Fibroblast of upper back skin (primary cell): ENCODE measurements at places on chromosomes 7 and 10.
A peak's percentile ranks its signal among the peaks of the same experiment; 100 is the strongest.

GRCh38 chr7:28811008-28811407, 147.1 kb downstream of the TRIL start:
- DNase-seq: no peak

DNA sequence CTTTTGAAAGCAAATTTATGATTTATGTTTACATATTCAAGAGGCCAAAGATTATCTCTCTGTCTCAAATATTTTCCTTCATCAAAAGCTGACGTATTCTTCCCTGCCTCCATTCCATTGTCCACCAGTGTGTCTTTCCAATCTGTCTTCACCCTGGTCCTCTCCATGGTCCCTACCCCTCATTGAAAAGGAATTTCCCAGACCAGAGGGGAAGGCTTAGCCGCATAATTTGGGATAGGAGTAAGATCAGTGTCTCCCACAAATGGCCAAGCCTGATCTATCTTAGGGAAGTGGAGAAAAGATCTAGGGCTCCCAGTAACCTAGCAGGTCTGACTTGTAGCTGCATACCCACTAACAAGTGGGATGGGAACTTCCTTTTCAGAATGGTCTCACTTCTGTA, 46.3 kb upstream of the ZNF800 start:
- DNase-seq: peak; percentile 14

DNA sequence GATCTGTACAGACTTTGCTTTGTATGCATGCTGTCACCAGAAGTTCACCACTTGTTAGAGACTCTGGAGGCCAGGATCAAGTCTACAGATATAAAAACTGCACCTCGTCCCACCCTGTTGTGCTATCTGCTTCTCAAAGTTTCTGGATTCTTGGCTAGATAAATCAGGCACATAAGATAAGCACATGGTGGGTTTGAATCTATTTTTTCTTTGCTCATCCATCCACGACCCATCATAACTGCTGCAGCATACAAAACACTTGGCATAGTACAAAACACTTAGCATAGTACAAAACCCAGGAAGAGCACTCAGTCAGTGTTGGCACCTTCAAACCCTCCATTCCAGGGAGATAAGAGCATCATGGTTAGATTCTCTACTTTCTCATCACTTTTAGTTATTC, 42.4 kb upstream of the ANKRD1 start:
- no peak for DNase-seq

DNA sequence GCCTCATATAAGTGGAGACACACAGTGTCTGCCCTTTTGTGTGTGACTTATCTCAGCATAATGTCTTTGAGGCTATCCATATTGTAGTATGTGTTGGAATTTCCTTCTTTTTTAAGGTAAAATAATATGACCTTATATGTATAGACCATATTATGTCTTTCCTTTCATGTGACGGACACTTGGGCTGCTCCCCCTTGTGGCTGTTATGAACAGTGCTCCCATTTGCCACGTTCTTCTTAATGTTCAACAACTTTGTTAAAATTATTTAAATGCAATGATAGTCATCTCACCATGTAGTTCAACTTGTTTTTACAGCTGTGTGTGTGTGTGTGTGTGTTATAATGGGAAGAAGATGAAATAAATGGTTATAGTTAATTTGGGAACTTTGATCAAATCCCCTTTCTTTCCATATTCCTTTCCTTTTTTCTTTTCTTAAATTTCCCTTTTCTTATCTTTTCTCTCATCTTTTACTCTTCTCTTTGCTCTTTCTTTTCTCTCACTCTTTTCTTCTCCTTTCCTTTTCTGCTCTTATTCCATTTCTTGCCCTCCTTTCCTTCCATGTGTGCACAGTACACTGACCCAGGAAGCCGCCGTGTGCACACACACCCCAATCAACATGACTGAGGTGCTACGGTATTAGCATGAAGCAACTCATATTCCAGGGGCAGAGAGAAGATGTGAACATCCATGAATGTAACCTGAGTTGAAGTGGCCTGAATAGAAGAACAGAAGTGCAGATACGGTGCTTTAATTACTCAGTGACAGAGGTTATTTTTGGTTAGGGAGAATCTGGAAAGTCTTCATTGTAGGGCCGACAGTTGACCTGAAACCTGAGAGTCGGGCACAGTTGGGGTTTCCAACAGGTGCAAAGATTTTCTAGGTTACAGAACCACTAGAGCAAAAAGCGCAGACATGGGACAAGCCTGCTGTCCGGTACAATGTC, 596.6 kb downstream of the SDK1 start:
- DNase-seq: peak; percentile 55

GRCh38 chr10:95264227-95265051, 26.4 kb downstream of the PDLIM1 start:
- DNase-seq: no peak

- peak; percentile 96 for DNase-seq
Measured at GRCh38 chr10:16887565-16887964, 70.3 kb upstream of the RSU1 start.

DNA sequence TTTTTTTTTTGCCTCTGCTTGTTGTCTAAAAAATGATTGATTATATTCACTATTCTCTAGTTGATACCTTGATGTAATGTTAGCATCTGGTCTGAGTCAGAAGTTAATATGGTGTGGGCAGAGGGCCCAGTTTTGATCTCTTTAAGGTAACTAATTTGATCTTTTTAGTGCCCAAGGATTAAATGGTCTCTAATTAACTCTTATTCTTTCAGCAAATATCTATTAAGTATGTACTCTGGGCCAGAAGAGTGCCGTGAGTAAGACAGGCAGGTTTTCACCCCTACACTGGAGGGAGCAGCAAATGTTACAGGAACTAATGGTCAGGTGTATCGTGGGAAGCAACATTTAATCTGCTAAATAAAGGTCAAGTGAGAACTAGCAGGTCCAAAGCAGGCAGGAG, 144.6 kb upstream of the COL1A2 start:
- no peak for DNase-seq

- DNase-seq: no peak
Measured at GRCh38 chr7:99631295-99632109, 14.8 kb downstream of the ZSCAN25 start.

GRCh38 chr10:90822508-90822907, 35.3 kb downstream of the HTR7 start:
- no peak for DNase-seq

DNA sequence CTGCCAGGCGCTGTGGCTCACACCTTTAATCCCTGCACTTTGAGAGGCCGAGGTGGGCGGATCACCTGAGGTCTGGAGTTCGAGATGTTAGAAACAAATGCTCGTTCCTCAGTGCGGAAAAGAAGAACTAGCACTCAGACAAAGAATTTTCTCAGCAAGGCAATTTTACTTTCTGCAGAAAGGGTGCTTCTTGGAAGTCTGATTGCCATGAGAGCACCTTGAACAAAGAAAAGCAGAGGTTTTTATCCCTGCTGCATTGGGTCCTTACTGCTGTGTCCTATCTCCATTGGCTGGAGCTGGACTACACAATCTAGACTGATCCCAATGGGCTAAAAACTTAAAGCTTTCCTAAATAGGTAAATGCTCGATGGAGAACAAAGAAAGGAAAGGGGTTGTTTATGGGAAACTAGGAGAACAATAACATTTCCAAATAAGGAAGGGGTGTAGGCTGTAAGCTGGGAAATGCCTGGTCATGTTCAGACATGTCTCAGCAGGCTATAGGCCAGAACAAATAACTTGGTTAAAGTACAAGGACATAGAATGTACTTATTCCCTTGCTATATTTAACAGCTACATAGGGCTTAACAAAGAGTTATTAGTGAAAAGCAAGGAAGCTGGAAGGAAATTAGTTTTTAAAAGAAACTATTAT, 26.1 kb upstream of the ACTR3B start:
- no peak for DNase-seq

GRCh38 chr7:136976504-136977251, 108.2 kb downstream of the CHRM2 start:
- DNase-seq: no peak

DNA sequence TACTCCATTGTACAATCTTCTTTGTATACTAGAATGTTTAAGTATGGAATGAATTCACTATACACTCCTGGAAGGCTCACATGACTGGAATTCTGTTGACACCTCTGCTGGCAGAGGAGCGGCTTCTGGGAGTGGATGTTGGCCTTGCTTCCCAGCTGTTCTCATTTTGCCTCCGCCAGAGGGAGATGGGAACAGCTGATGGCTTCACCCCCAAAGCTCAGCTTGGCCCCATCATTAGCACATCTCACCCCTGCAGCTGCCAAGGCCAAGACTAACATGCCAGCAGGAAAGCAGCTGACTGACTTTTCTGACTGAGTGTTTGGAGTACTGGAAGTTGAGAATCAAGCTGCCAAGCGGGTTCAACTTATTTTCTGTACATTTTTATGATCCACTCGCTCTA, 15.1 kb downstream of the ADAM12 start:
- DNase-seq: peak; percentile 55

GRCh38 chr7:318476-318875, 28.5 kb downstream of the FOXL3 start:
- no peak for DNase-seq

DNA sequence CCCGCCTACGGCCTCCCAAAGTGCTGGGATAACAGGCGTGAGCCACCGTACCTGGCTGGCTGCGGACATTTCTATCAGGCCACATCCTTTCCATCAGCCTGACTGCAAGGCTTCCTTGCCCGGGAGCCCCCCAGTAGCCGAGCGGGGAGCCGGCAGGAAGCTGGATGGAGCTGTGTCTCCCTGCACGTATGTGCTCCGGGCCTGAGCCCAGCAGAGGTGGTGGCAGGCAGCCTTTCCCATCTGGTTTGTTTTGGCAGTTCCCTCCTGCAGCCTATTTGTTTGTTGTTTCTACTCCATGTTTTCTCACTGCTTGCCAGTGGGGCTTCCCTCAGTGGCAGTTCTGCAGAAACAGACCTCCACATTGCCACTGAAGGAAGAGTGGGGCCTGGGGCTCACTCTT, 5.4 kb downstream of the POP7 start:
- no peak for DNase-seq

DNA sequence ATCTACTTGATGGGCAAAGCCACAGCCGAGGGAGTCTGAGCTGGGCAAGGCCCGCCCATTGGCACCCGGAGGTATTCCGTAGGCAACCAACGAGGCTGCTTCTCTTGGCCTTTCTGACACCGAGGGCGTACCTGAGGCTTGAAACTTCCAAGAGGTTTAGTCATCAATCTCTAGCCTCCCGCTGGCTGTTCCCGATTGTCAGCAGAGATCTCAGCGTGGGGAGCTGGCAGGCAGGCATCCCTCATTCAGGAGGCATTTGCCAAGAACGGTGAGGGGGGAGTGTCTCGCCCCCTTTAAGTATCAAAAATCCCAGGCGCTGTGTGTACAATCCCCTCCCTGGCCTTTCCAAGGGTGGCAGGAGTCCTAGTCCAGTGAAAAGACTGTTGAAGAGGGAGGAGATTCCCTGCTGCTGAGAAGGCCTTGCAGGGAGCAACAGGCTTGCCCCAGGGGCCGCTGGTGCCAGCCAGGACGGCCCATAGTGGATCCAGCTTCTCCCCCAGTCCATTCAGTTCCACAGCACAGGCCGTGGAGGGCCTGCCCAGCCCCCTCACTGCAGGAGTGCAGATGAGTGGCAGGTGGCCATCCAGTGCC, 39.7 kb downstream of the OAT start:
- DNase-seq: no peak

DNA sequence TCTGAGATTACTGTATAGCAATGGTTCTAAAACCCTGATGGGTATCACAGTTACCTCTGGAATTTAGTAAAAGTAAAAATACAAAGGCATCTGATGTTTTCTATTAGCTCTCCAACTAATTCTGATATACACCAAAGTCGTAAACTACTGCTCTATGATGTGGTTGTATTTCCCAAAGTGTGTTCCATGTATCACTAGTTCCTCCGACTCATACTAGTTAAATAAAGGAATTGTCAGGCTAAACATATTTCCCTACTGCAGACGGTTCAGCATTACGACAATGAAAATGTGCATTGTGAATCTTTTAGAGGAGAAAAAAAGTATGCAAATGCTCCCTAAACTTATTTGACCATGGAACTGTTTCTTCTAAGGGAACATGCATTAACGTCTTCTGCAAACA, 38.9 kb downstream of the ZNF365 start:
- no peak for DNase-seq

DNA sequence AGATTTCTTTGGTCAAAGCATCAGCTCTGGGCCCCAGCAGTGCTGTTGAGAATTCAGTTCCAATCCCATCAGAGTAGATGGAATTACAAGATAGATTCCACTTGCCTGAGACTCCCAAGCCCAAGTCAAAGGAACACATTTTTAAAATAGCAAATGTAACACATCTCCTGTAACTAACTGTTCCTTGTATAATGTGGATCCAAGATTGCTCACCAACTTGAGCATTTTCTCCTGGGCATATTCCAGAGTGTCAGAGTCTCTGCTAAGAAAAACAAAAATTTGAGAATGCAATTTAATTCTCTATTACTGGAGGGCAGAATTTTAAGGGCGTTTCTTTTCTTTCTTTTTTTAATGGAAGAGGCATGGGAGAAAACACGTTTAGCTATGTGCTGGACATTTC, 136.7 kb downstream of the NEBL start:
- DNase-seq: no peak

DNA sequence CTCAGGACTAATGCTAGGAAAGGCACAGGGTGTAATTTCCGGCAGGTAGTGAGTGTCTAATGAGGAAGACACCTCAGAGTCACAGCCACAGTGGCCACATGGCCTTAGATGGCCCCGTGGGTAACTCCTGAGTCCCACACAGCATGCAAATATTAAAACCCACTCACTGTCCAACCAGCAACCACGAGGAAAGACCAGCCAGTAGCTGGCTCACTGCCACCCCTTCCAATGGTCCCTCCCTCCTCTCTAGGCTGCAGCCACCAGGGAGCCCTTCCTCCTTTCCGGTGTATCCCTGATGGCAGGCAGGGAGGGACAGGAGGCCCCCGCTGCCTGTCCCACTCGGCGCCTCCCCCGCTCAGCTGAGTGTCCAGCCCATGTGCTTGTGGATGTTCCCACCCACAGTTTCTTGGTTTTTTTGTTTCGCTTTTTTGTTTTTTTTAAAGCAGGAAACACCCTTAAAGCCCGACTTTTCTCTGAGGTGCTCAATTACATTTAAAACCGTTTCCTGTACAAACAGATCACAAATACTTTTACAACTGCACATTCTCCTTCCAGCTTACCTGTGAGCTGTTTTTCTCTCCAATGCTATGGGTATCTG, 9.2 kb downstream of the BNIP3 start:
- no peak for DNase-seq

GRCh38 chr10:25082276-25083204, 66.1 kb downstream of the THNSL1 start:
- no peak for DNase-seq

DNA sequence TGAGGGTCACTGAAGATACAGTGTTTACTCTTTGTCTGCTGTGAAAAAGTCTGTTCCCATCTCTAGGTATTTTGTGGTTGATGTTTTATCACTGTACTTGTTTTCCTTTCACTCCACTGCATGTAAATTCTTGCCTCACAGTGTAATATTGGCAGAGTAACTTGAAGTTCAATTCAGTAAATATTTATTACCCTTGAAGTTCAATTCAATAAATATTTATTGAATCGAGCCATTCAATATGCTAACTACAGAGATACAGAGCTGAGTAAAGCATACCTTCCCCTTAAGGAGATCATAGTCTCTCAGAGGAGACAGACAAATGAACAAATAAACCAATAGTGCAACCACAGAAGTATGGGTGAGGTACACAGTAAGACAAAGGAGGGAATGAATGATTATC, 9.2 kb downstream of the NUDT13 start:
- no peak for DNase-seq
